ENCODE measurements at places on chromosomes 5 and 9.

DNA sequence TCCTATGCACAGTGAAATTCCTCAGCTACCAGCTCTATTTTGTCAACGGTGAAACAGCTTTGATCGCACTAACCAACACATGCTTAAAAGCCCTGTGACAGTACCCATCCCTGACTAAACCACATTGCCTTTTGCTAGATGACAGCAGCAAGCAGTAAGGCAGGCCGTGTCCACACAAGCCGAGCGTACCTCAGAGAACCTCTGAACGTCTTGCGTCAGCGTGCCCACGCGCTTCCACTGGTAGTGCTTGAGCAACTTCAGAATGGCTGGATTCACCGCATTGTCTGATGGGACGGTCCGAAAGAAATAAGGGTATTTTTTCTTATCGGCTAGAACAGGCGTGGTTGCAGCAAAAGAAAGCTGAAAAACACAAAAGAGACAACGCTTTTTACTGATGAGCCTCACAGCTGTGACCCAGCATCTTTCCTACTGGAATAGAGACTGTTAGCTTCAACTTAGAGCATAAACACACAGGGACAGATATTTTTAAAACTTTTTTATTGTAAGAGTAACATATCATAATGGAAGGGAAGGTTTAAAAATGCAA is 167.0 kb downstream of the GABBR2 start:
- DNase-seq = no peak

DNA sequence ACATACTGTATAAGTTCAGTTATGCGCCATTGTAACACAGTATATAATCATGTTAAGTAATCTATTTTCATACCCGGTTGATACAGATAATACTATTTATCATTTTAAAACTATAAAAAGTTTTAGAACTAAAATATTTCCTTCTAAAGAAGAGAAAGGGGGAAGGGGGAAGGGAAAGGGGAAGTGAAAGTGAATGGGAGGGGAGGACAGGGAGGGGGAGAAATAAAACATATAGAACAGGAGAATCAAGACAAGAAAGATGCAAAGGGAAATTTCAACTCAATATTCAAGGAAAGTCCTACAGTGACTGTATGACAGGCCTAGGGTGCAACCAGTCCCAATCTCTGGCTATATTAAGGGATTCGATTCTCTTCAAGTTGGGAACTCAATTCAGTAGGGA is 1278.8 kb downstream of the MAT2B start:
- no peak for DNase-seq

- no peak for DNase-seq
Observed at GRCh38 chr5:14684757-14685156, 20.2 kb downstream of the OTULIN start.

DNA sequence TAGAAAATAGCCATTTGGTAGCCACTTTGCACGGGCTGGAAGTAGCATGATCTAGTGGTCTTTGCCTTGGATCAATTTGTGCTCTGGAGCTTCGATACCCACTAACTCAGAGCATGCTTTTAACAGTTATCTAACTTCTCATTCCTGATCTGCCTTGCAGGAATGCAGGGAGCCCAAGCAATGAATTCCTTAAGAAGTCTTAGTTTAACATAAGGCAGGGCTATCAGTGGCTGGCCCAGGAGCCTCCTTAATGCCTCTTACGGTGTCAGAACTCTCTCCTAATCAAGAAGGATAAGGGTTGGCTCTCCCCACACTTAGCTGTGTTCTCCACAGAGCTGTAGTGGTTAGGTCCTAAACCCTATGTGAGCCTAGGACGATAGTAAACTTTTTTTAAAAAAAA is 95.8 kb upstream of the TBCA start:
- no peak for DNase-seq

- DNase-seq = no peak
Observed at GRCh38 chr9:108197899-108198298, 657.9 kb downstream of the ACTL7B start.

- DNase-seq = no peak
Observed at GRCh38 chr5:163366757-163367156, 70.6 kb upstream of the CCNG1 start.

- DNase-seq = no peak
Observed at GRCh38 chr5:100854591-100854990, 48.5 kb downstream of the ST8SIA4 start.

DNA sequence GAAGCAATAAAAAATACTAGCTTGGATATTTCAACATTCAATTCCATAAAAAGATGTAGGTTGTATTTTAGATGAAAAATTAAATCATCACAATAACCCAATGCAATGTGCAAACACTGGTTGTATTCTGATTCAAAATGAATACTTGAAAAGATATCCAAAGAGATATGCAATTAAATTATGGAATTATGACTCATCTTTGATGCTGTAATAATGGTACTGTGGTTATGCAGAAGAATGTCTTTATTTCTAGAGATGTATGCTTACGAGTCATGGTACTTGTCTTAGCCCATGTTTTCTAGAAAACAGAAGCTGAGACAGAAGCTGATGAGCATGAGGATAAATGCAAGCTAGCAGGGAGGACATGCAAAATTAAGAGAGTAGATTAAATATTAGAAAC is 1941.4 kb upstream of the NUDT12 start:
- DNase-seq = no peak

DNA sequence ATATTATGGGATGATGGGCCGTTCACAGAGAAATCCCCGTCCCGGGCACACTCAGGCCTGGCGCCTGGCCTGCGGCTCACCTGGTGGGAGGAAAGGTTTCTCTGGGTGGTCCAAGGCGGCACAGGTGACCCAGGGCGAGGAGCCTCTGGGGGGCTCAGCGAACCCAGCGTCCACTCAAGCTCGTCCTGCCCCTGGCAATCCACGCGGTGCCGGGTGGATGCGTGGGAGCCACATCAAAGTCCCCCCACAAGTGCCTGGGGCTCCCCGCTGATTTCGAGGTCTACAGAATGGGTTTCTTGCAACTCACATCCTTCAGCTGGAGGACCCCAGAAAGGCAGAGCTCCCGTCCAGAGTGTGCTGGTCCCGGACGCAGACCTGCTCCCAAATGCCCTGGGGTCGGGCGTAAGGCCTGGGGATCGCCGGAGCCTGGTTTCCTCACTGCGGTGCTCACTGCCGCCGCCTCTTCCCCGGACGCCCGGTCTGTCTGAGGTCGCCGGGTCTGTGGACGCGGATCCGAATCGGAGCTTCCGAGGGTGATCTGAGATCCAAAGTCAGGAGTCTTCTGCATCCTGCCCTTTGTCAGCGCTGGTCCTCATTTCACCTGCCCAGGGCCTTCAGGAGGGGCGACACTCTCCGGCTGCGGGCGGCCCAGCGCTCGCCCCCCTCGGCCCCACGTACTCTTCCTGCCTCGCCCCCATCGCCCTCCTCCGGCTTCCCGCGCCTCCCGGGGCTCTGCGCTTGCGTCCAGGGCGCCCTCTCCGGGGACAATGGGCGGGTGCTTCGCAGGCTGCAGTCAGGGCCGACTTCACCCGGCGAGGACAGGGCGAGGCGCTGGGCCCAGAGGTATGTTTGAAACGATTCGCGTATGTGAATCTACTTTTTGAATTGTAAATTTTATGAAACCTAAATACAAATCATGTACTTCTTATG is 20.0 kb upstream of the RUFY1 start:
- DNase-seq = peak; percentile 86

DNA sequence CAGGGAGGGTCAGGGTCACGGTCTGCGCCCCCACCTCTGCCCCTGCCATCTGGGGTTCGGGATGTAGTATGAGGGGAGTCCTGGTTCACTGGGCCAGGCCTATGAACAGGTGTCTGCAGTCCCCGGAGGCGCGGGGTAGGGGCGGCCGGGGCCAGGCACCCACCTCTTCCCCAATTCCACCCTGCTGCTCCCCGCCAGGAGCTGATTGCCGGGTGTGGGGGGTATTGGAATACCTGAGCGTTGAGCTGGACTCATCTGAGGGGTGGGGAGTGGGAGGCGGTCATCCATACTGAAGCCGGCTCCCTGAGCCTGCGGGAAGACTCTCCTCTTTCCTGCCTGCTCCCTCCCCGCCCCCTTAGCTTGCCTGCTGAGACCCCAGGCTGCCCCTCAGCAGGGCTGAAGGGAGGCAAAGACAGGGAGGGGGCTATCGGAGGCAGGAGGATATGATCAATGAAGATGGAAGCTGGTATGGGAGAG is 679 bp downstream of the SLC6A7 start:
- DNase-seq = no peak

- DNase-seq = no peak
Observed at GRCh38 chr5:107558823-107559375, 111.8 kb downstream of the EFNA5 start.

DNA sequence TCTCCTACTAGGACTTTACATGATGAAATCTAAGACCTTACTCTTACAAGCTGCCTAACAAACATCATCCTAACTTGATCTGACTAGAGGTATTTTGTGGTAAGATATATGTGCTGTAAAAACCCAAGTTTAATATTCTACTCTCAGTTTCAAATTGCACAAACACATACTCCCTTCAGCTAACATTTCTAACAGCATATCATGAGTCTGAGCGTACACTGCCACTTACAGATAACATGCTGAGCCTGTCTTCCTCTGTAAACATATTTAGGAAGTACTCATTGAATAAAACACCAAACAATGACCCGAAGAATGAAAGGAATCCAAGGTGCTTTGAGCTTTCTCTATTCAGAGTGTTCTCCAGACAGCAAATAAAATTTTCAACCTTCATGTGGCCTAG is 7.9 kb upstream of the ESM1 start:
- no peak for DNase-seq

DNA sequence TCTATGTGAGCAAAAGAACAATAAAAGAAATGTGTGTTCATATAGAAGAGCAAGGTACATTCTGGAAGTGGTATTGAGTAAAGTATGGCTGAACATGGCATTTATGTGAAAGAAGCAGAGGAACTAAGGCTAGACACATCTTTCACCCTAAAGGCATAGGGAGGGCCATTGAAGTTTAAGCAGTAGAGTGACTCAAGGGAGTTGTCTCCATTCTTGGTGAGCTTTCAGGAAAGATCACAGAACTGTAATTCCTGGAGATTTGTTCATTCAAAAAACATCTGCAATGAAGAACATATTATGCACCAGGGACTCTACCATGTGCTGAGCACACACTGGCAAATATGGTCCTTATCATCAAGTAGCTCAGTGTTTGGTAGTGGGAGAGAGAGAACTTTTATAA is 24.8 kb upstream of the HTR1A start:
- DNase-seq = no peak

DNA sequence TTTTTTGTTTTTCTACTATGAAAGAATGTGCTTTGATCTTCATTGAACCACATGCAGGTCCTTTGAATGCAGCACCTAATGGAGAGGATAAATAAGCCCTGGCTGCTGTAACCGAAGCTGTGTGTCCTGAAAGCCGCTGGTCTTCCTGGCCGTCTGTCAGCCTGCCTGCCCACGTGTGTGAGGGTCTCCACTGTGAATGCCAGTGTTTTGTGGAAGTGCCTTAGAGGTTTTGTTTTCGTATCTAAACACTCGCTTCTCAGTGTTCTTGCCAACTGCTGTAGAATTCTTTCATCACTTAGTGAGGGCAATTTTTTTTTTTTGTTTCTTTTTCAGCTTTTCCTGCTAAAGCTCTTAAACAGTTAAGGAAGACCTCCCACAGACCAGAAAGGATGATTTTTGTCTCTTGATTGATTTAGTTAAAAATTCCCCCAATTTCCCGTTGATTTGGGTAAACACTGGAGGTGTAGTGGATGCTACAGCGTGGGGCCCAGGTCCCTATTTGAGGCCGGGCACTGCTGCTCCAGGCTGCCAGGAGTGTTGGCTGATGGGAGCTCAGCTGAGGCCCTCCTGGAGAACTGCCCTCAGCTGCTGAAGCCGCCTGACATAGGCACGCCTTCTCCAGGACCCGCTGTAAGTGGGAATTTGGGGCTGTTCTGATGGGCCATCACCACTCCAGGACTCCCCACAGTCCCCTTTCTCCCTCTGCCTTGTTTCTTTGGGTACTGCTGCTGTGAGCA is 29.2 kb upstream of the PTCH1 start:
- no peak for DNase-seq

DNA sequence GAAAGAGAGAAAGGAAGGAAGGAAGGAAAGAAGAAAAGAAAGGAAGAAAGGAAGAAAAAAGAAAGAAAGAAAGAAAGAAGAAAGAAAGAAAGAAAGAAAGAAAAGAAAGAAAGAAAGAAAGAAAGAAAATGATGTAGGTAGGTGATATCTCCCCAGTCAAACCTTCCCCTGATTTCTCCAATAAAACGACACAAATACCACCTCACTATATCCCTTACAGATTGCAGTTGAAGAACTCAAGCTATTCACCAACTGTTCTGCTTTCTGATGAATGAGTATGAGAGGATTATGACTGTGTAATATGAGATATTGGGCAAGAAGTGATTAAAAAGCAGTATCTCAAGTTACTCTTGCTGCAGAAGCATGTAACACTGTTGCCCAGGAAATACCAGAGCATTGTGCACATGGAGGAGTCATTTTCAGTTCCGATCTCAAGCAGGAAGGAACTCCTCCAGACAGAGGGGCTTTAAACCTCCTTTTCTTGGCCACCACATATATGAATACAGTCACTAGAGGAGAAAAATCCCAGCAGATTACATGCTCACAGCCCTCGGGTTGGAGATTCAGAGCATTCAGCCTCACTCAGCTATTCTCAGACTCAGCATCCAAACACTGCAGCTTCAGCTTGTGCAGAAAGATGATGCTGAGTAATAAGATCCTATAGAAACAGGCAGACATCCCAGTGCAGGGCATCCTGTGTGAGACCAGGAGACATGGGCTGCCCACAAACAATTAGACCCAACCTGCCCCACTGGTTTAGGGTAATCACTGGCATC is 61.4 kb downstream of the UGCG start:
- no peak for DNase-seq

- DNase-seq = no peak
Observed at GRCh38 chr9:30574355-30575151, 1809.9 kb upstream of the ACO1 start.

DNA sequence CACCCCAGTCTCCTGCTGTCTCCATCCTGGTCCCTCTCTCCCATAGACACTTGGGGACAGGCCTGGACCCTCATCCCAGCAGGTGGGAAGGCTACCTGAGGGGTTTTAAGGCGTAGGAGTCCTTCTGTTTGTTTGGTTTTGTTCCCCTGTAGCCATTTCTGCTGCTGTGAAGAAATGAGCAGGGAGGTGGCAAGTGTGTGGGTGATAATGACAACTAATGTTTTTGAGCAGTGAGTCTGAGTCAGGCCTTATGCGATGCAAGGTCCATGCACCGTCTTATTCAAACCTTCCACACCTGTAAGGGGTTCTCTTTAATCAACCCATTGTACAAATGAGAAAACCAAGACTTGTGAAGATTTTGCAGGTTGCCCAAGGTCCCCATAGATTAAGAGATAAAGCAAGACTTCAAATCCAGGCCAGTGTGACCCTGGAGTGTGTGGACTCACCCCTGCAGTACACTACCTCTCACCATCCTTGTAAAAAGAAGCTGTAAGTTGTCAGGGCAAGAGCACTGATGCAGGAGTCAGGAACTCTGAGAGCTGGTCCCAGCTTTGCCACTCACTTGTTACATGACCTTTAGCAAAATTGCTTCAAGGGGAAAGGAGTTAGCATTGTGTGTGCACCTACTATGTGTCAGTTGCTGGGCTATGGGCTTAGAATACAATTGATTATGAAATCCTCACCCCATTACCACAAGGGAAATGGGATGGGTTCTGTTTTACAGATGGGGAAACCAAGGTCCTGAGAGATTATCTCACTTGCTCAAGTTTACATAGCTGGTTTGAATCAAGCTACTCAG is 7.6 kb downstream of the PCDH12 start:
- no peak for DNase-seq

All from sigmoid colon (tissue), 7 donors.